Tibial artery (tissue), 4 donors: ENCODE measurements at places on chromosomes 12 and 14.
A peak's percentile ranks its signal among the peaks of the same experiment; 100 is the strongest.

- DNase-seq = no peak
- no peaks in the 10 kb centered on the region for H3K36me3 ChIP-seq
- H3K4me3 ChIP-seq = no peak overlapping the region
- H3K27ac ChIP-seq = no peak overlapping the region
- H3K27me3 ChIP-seq = no peaks in the 10 kb centered on the region
These were observed 437.4 kb downstream of the RMST start for GRCh38 chr12:97899956-97900355.

DNA sequence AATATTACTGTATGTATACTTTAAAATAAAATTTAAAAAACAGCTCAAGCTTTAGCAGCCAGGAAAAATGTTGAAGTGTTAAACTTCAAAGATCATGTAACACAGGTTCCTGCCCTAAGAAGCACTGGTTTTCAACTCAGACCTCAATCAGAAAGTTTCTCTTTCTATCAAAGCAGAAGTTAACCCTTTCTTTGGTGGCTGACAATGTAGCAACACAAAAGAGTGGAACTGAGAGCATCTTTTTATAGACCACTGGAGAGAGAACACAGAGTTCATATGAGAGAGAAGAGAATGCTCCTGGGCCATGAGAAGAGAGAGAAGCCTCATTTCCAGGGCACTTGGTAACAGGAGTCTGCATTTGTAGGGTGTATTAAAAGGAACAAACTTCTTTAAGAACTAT is 42.2 kb upstream of the KTN1 start:
- no peak overlapping the region for H3K4me3 ChIP-seq
- no peak overlapping the region for H3K27ac ChIP-seq
- no peaks in the 10 kb centered on the region for H3K36me3 ChIP-seq

GRCh38 chr14:71583705-71584104 is 348.5 kb upstream of the RGS6 start:
- no peak overlapping the region for H3K4me3 ChIP-seq
- no peaks in the 10 kb centered on the region for H3K36me3 ChIP-seq
- no peak for DNase-seq
- no peaks in the 10 kb centered on the region for H3K27me3 ChIP-seq

DNA sequence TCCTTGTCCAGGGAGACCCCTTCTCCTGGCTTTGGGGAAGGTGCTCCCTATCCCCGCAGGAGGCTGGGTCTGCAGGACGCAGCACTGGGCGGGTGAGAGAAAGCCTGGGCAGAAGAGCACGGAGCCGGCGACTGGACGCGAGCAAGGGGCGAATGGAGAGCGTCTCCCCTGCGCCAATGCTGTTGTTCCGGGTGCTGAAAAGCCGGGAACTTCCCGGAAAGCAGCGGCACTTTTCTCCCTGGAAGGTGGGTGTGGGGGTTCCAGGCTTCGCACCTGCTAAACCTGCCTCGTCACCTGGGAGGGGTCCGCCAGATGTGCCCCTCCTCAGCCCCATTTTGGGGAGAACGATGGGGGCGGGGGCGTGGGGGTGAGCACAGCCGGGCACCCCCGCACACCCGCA is 417.1 kb upstream of the TMTC1 start:
- peak overlapping the region; percentile 55 for H3K4me3 ChIP-seq
- no peak for DNase-seq
- H3K27ac ChIP-seq = no peak overlapping the region
- no peaks in the 10 kb centered on the region for H3K36me3 ChIP-seq

DNA sequence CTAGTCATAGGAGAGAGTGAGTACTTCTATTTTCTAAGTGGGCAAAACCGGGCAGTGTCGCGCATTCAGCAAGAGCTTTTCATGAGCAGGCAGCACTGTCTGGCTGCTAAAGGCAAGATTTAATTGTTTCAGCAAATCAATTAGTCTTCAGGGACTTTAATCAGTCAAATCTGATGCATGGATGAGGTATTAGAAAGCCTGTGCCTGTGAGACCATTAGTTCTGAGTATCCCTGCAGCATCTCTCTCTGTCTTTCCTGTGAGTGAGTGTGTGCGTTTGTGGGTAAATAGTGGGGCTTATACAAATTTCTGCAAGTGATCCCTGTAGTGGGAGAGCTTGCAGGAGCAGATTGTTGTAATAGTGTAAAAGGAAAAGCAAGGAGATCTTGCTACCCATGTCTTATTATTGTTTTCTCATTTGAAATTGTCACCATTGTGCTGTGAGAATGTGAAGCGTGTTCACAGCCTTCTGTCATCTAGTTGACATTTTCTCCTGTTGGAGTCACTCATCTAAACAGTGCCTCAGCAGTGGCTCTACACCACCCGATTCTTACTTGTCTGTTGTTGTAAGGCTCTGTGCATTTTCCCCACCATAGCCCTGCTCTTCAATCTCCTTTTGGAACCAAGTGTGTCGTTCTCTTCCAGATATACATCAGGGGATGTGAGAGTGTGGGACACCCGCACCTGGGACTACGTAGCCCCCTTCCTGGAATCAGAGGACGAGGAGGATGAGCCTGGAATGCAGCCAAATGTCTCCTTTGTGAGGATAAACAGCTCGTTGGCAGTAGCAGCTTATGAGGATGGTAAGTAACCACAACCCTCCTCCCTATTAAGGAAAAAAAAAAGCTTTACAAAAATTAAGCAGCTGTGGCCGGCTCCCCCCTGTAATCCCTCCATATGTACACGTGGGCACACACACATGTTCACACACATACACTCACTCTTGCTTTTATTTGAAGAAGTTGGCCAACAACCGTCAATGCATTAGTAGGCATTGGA is 53.6 kb downstream of the FBXW8 start:
- no peaks in the 10 kb centered on the region for H3K27me3 ChIP-seq
- no peaks in the 10 kb centered on the region for H3K4me1 ChIP-seq
- no peak for DNase-seq

DNA sequence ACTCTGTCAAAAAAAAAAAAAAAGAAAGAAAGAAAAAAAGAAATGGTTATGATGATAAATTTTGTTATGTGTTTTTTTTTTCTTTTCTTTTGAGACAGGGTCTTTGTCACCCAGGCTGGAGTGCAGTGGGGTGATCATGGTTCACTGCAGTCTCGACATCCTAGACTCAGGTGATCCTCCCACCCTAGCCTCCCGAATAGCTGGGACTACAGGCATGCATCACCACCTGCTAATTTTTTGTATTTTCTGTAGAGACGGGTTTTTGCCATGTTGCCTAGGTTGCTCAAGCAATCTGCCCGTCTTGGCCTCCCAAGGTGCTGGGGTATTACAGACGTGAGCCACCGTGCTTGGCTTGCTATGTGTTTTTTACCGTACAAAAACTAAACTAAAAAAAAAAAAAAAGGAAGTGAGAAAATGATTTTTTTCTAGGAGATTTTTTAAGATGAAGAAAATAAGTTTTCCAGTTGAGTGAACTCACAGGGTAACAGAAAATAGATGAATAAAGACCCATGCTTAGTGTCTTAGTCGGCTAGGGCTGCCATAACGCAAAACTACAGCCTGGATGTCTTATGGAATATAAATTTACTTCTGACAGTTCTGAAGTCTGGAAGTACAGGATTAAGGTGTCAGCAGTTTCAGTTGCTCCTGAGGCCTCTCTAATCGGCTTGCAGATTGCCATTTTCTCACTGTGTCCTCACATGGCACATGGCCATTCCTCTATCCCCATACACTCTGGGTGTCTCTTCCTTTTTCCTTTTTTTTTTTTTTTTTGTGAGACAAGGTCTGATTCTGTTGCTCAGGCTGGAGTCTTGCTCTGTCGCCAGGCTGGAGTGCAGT is 13.2 kb upstream of the APOF start:
- no peak overlapping the region for H3K4me3 ChIP-seq
- H3K36me3 ChIP-seq = no peaks in the 10 kb centered on the region
- no peaks in the 10 kb centered on the region for H3K27me3 ChIP-seq

DNA sequence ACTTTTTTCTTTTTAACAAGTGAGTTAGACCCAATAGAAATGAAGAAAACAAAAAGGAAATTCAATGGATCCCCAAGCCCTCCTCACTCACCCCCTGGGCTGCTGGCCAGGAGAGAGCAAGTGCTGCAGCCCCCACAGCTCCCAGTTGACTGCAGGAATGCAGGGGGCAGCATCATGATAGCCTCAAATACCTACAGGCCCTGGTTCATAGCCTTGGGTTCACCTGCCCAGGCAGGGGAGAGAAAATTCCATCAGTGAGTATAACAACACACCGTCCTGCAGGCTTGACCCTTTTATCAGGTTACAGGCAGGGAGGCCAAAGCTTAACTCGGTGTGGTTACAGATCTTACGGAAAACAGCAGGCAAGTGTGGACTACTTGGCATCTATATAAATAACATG is 76.3 kb downstream of the PHLDA1 start:
- H3K27me3 ChIP-seq = no peaks in the 10 kb centered on the region
- DNase-seq = no peak
- no peak overlapping the region for H3K27ac ChIP-seq
- no peak overlapping the region for H3K4me3 ChIP-seq
- no peaks in the 10 kb centered on the region for H3K4me1 ChIP-seq

GRCh38 chr14:74982661-74983060 is 20.1 kb upstream of the EIF2B2 start:
- no peak overlapping the region for H3K4me3 ChIP-seq
- H3K27ac ChIP-seq = peak overlapping the region; percentile 80
- peaks cover 5% of the 10 kb centered on the region for H3K4me1 ChIP-seq
- H3K27me3 ChIP-seq = no peaks in the 10 kb centered on the region
